ENCODE measurements at places on chromosomes 6 and 20. TPM values are rescaled to one million over a fixed set of nuclear protein-coding genes. Genes with fewer than 3 reads are reported as not detected.

DNA sequence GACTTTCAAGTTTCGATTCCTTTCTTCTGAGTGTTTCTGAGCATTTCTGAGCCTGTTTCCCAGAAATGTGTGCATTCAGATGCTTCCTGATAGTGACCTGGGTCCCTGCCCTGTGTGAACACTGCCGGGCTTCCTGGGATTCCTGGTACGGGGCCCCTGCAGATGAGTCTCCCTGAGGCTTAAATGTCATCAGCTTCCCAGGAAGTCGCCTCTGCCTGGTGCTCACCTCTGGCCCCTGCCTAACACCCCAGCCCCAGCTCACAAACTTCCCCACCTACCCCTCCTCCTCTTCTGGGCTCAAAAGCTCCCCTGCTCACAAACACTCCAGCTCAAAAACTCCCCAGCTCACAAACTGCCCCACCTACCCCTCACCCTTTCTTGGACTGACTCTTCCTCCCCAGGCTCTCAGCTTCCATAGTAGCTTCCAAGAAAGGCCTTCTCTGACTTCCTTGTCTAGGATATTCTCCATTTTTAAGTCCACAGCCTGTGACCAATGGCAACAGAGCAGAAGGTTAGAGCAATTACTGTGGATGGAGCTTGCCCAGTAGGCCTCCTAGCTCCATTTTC lies 42.0 kb downstream of the TGM2 start:
- DNase-seq = no peak

The CDH26 gene
- total RNA-seq = 1.3 TPM

The SEC23B gene
- 9.7 TPM for total RNA-seq

- DNase-seq = no peak
These were observed 65.4 kb downstream of the RWDD2A start for GRCh38 chr6:83258517-83258916.

The CCDC167 gene
- total RNA-seq = 28.1 TPM

The TTBK1 gene
- 0.27 TPM for total RNA-seq

DNA sequence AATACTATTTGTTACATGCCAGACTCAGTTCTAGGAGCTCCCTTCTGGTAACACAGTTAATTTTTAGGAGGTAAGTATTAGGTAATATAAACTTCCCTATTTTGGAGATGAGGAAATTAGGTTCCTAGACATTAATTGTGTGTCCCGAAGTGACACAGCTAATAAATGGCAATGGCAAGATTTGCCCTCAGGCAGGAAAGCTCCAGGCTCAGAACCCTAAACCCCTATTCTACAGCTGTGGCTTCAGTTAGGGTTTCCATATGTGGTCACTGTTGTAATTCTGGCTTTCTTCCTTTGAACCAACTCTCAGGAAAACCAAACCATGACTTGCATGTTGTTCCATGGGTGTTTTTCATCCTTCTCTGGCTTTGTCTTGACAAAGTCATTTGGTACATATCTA lies 188.2 kb downstream of the PLCB1 start:
- DNase-seq = no peak

DNA sequence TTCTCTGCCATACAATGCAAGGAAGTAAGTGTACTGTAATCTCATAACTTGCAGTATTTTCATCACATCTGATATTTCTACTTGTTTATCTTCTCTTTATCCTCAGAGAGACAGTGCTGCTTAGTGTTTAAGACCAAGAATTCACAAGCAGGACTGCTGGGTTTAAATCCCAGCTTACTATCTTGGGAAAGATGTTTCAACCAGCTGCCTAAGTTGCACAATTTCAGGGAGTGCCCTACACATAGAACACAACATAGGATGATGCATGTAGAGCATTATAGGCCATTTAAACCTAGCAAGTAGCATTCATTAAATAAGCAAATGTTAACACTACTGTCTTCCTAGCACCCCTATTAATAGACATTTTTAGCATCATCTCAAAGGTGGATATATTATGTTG lies 205.2 kb upstream of the CEP162 start:
- DNase-seq = no peak

- DNase-seq = no peak
These were observed 17.1 kb downstream of the ZHX3 start for GRCh38 chr20:41300383-41300782.

DNA sequence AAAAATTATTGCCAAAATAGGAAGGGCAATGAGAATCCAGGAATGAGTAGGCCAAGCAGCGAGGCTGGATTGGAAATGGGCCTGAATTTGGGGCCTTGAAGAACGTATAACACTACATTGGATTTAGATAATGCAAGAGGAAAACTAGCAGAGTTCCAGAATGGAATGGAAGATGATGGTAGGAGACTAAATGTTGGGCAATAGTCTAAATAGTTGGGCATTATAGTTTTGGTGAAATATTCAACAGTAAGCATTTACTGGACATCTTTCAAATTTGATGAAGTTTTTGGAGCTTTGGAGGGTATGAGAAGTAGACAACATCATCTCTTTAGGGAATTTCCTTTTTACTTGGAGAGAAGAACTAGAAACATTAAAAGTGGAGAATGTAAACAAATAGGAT lies 3.4 kb upstream of the JARID2 start:
- DNase-seq = no peak

DNA sequence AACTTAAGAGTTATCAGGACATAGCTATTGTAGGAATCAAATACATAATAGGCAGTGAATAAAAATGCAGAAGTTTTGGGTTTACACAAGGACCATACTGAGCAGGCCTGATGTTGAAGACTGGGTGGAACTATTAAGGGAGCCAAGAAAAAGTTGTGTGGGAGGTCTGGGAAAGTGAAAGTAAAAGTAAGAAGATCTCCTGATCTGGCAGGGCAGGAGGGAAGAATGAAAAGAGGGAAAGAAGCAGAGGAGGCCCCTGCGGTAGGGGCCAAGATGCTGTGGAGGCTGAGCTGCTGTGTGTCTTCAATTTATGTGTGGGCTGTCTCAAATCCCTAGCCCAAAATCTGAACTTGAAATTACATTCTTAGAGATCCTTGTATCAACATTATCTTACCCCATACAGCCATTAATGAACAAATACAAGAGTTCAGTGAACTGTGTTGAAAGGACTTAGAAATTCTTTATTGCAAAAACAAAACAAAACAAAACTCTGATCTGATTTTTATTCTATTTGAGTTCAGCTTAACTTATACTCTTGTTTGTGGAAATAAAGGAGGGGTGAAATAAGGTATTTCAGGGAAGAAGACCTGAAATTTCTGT lies 1183.8 kb downstream of the HACE1 start:
- DNase-seq = no peak

DNA sequence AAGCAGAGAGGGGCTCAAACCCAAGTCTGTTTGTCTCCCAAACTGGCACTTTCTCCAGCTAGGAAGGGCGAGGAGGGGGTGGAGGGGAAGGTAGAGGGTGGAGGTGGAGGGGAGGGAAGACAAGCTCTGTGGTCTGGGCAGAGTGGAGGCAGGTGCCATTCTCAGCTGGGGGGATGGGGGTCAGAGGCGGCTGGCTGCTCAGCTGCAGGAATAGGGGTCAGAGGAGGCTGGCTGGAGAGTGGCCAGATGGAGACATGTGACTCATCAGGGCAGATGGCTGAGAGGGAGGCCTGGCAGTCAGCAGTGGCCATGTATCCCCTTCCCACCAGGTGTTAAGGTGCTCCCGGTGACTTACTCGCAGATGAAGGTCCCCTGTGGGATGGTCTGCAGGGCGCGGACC lies 3.5 kb upstream of the SLC44A4 start:
- DNase-seq = no peak

DNA sequence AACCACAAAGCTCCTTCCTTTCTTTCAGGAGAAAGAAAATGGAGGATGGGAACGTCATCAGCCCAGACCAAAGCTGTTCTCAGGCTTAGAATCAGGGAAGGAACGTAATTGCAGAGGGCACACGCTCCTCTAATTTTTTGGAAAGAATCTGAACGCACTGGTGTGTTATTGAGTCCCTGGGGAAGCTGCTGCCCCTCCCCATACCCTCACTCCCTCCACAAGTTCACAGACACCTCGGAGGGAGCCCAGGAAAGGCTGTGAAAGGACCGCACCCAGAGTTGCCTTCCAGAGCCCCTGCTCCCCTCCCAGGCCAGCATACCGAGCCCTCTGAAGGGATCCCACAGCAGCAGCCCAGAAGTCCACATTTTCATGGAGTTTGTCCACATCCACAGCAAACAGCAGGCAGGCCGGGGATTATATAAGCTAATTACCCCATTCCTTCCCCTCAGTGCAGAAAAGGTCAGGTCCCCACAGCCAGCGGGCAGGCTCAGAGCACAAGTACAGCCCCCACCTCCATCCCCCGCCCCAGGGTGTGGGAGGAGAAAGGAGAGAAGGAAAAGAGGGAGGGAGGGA lies 53.7 kb downstream of the ANKRD60 start:
- peak; percentile 70 for DNase-seq

- no peak for DNase-seq
These were observed 7.9 kb upstream of the SLC2A10 start for GRCh38 chr20:46701556-46701955.

DNA sequence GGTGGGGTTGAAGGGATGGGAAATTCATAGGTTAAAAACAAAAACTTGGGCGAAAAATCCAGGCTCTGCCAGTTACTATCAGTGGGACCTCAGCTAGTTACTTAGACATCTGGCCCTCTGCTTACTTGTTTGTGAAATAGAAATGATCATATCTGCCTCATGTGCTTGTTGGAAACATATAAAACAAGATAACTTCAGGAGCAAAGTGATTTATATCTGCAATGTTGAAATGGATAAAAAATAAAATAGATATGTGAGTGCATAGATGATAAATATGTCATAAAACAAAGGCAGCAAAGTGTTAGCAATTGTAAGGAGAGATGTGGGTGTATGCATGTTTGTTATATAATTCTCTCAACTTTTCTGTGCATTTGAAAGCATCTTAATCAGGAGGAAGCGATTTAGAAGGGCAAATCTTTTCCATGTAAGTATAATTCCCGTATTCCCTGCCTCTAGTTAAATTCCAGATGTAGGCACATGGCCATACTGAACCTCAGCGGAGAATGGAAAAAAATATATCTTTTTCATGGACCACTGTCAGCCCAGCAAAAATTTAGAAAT lies 579.0 kb upstream of the FLRT3 start:
- no peak for DNase-seq

DNA sequence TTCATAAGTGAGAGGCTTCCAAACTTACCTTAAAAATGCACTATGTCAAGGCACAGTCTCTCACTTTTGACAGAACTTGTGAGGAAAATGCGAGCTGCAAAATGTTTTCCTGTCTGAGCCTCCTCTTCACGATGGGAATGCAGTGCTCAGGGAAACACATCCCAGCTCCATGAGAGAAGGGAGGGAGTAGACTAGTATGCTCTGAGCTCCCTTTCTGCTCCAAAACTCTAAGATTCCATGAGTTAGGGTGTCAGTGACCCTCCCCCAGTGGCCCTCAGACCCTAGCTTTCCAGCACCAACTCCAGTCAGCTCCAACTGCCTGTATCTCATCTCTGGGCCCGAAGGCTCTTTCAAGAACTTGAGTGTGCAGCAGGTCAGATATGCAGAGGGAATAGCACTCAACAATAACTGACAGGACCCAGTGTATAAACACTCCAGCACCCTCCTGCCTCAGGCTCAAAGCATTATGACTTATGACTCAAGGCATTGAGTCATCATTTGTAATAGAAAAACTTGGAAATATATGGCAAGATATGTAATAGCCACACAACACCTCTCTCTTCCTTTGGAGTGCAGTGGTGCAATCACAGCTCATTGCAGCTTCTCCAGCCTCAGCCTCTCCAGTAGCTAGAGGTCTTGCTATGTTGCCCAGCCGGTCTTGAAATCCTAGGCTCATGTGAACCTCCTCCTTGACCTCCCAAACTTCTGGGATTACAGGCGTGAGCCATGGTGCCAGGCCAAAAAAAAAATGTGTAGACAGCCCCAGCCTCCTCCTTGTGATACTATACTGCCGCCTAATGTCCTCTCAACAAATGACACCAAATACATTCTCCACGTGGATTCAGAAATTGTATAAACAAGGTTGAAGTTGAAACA lies 16.7 kb upstream of the ENTPD6 start:
- no peak for DNase-seq

DNA sequence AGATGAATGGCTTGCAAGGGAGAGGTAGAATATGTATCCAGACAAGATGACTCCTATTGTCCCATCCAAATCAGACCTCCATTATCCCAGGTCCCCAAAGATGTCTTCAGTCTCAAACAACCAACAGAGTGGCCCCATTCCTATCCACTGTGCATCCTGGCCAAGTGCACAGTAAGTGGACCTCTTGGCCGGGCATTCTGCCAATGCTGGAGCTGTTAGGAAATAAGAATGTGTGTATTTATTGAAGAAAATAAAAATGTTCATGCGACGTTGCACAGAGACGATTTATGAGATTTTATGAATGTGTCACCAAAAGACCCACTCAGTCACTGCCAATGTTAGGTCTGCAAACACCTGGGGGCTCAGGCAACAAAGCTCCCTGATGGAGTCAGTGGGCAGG lies 196.0 kb downstream of the MAFB start:
- DNase-seq = peak; percentile 49

Measured in left ventricle myocardium inferior (tissue), 1 donor.